ENCODE measurements at places on chromosomes 11 and 22. TPM values are rescaled to one million over a fixed set of nuclear protein-coding genes. Genes with fewer than 3 reads are reported as not detected.

- DNase-seq, result no peak
These were observed 728 bp downstream of the RPL3 start for GRCh38 chr22:39318507-39319283.

- peak; percentile 84 for DNase-seq
These were observed 60.3 kb downstream of the MTMR2 start for GRCh38 chr11:95863486-95864140.

GRCh38 chr22:44999231-44999630, 10.6 kb downstream of the PHF21B start:
- DNase-seq, result no peak

DNA sequence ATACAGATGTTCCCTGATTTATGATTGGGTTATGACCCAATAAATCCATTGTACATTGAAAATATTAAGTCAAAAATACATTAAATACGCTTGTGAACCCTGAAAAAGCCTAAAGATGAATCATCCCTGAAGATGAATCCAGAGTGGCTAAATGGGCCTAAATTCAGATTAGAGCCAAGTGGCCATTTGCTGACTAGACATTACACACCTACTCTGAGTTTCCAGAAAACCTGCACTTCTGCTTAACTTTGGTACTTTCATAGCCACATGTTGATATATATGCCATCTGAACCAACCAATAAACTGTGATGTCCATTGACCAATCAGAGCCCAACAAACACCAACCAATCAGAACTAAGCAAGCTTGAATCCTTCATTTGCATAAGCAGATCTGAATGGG, 106.9 kb downstream of the WT1 start:
- DNase-seq, result no peak

GRCh38 chr11:75205564-75206020, 35.0 kb upstream of the TPBGL start:
- no peak for DNase-seq

GRCh38 chr22:33841281-33842005, 78.8 kb downstream of the LARGE1 start:
- peak; percentile 16 for DNase-seq

DNA sequence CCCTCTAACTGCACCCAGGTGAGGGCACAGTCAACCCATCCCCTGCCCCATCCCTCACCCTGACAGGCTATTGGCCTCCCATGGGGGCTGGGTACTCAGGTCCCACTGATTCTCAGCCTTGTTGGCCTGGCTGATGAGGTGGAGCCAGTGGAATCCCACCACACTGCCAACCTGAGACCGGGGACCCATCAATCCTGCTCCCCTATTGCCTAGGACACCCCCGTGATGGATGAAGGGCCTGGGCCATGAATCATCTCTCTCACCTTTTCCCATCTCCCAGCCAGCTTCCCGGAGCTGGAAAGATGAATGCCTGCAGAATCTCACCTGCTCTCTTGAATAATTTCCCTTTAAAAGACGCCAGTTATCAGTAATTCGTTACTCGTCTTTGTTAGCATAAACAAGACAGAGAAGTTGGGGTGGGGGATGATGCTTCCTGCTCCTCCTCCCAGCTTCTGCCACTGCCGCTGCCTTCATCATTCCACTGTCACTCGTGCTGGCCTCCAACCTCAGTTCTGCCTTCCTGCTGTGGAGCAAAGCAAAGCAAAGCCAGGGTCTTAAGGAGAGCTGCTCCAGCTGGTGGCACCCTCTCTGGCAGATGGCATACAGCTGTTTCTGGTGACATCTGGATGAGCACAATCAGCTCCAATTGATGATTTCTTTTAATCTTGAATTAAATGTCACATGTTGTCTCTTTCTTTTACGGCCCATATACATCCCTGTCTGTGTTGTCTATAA, 204.0 kb upstream of the NECTIN1 start:
- no peak for DNase-seq

- no peak for DNase-seq
These were observed 465.3 kb upstream of the TENM4 start for GRCh38 chr11:79906164-79906563.

GRCh38 chr11:76794371-76795289, 11.5 kb downstream of the TSKU start:
- DNase-seq, result no peak

GRCh38 chr11:117045956-117046355, 52.3 kb downstream of the SIK3 start:
- DNase-seq, result peak; percentile 74

GRCh38 chr11:69496202-69496557, 14.7 kb downstream of the LINC01488 start:
- DNase-seq, result no peak

DNA sequence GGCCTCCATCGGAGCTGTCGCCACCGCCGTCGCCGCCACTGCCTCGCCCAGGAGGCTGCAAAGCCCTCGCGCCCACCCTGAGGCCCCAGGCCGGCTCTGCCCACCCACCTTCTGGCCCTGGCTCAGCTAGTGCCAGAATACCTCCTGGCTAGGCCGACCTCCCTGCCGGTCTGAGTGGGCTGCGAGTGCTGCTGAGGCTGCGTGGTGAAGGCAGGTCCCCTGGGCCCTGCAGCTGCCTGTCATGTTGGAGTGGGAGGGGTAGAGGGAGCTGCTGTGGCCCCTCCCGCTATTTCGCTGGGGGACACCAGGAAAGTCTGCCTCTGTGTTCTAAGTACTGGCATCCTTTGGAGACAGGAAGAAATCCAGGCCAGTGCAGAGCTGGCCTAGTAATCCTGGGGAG, 34.2 kb downstream of the LRRC10B start:
- DNase-seq, result no peak

DDTL gene
- total RNA-seq, result 1.8 TPM

EFCAB6 gene
- 2.7 TPM for total RNA-seq

PGA3 gene
- not detected for total RNA-seq

CECR2 gene
- total RNA-seq, result not detected

ARHGAP32 gene
- 20.1 TPM for total RNA-seq

LRP4 gene
- 4.7 TPM for total RNA-seq

SPON1 gene
- 42.9 TPM for total RNA-seq

NNMT gene
- total RNA-seq, result 2,246 TPM

OR10G7 gene
- total RNA-seq, result not detected

RASD2 gene
- total RNA-seq, result 0.09 TPM

KLHDC7B gene
- 2.4 TPM for total RNA-seq

All from fibroblast of the aortic adventitia (primary cell).